ENCODE measurements at places on chromosomes 5 and 9.

DNA sequence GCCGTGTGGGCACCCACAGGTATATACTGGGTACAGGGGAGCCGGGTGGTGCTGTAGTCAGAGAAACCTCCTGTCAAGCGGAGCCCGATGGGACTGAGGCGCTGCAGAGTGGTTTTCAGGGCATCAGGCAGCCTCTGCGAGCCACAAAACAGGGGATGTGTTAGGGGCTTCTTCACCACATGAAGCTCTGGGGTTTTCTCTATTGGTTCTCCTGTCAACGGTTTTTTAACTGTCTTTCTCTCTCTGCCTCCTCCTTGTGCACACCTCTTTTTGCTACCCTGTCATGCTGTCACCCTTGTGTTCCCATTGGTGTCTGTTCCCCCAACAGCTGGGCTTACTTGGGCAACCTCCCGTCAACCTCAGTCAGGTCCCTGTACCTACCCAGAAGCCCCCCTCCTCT, 19.9 kb downstream of the RALGPS1 start:
- DNase-seq: no peak

GRCh38 chr5:39430461-39430860, 5.7 kb upstream of the DAB2 start:
- DNase-seq: no peak

DNA sequence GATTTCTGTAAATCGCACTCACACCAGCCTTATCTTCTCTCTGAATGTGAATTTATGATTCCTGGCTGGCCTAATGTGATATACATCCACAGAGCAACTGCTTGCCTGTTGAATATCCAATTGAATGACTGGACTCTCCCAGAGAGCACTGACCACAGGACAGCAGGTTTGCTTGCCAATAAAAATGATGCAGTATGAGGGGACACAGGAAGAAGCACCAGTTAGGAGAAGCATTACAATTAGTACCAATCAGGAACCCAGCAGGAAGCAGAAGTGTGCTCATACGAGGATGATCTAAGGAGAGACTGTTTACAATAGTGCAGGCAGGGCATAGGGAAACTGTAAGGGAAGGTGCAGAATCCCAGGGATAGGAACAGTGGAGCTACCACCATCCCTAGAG, 127.2 kb upstream of the ZNF366 start:
- peak; percentile 40 for DNase-seq

- peak; percentile 27 for DNase-seq
These were observed 157.5 kb upstream of the HAPLN1 start for GRCh38 chr5:83877911-83878706.

DNA sequence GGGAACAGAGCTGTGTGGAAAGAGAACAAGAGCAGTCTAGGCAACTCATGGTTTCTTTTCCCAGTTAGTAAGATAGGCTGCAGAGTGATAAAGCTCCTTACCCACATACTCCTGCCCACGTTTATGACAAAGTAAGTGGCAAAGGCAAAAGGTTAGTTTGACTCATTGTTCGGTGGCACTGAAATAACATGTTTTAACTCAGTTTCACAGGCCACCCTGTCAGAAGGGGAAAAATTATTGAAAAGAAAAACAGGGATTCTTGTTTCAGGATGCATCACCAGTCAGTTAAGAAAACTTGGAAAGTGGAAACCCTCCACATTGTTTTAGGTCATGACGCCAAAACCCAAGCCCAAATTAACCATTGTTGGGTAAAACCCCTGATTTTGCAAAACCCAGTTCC, 22.3 kb upstream of the DAB2 start:
- peak; percentile 72 for DNase-seq

- DNase-seq: peak; percentile 18
These were observed 38.9 kb upstream of the STX17 start for GRCh38 chr9:99867536-99867935.

DNA sequence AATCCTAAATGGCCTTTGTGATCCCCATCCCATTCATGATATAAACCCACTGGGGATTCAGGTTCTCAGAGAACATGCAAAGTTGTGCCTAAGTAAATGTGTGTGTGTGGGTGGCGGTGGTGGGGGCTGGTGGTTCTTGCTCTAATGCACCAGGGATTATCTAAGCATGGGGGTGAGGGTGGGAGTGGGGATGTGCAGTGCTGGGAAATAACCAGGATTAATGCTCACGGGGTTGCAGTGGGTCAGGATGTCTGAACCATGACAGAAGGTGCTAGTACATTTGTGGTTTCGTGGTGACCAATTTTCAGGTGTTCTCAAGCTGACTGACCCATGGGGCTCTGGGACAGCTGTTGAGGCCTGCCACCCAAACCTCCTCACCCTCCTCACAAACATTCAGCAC, 101.0 kb downstream of the ZNF608 start:
- no peak for DNase-seq

DNA sequence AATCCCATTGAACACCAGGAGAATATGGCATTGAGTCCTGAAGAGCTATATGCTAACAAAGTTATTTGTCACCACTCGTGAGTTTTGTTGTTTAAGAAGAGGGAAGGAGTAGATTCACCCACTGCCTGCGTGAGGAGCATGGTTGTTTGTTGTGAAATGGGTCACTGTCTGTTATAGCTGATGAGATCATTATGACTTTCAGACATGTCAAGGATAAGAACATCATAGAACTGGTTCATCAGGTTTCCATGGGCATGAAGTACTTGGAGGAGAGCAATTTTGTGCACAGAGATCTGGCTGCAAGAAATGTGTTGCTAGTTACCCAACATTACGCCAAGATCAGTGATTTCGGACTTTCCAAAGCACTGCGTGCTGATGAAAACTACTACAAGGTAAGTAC, 76.9 kb downstream of the SYK start:
- DNase-seq: no peak

DNA sequence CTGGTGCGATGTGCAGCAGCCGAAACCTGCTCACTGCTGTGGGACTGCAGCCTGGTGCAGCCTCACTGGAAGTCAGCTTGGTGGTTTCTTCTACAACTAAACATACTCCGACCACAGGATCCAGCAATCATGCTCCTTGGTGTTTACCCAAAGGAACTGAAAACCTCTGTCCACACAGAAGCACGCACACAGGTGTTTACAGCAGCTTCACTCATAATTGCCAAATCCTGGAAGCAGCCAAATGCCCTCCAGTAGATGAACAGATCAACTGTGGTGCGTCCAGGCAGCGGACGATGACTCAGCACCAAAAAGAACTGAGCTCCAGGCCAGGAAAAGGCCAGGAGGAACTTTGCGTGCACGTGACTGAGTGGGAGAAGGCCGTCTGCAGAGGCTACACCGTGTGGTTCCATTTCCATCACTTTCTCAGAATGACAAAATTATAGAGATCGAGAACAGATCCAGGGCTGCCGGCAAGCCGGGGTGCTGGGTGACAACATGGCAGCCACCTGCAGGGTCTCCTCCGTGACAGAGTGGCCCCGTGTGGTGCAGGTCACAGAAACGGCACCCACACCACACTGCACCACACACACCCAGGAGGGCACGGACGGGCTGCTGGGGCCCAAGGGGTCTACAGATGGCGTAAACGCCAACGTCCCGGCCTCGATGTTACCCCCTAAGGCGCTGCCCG, 23.1 kb upstream of the NSMF start:
- DNase-seq: peak; percentile 74

- peak; percentile 98 for DNase-seq
These were observed at the start of gene LOX for GRCh38 chr5:122078116-122079110. TSS of gene LOX (minus strand) at chr5:122078259. CDS start at chr5:122077985, 274 bp downstream.

DNA sequence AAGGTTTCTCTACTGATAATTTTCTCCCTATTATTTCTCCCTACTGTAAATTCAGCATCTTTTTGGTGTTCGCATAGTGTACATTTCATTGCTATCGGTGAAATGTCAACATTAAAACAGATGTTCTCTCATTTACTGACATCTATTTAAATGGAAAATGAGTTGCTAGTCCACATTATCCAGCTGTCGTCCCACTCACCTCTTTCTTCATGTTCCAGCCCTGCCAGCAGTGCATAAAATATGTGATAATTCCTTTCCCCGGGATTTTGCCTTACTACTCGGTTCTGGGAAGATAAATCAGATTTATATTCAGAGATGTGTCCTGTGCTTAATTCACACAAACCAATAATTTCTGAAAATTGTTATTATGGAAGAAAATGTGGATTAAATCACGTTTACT, 155.8 kb downstream of the MYO10 start:
- DNase-seq: no peak

- DNase-seq: no peak
These were observed 11.4 kb downstream of the ADGRV1 start for GRCh38 chr5:90570034-90570433.

GRCh38 chr5:168291964-168292785, 730 bp downstream of the WWC1 start:
- peak; percentile 37 for DNase-seq

GRCh38 chr5:9329125-9329524, 216.8 kb downstream of the SEMA5A start:
- DNase-seq: no peak

GRCh38 chr9:19660019-19660418, 128.8 kb downstream of the SLC24A2 start:
- DNase-seq: no peak

- DNase-seq: peak; percentile 38
These were observed 51.7 kb downstream of the IRF1 start for GRCh38 chr5:132438917-132439316.

DNA sequence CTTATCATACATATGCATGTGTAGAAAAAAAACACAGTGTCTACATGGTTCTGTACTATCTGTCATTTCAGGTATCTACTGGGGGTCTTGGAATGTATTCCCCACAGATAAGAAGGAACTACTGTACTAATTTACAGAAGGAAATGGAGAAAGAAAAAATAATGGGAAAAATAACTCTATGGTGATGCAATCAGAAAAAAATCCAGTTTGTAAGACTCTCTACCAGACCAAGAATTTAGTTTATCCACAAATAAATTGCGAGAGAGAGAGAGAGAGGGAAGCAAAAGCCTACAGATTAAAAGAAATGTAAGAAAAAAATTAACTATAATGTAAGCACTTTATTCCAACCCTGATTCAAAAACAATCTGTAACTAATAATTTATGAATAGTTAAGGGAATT, 708.6 kb upstream of the ZNF608 start:
- peak; percentile 9 for DNase-seq

DNA sequence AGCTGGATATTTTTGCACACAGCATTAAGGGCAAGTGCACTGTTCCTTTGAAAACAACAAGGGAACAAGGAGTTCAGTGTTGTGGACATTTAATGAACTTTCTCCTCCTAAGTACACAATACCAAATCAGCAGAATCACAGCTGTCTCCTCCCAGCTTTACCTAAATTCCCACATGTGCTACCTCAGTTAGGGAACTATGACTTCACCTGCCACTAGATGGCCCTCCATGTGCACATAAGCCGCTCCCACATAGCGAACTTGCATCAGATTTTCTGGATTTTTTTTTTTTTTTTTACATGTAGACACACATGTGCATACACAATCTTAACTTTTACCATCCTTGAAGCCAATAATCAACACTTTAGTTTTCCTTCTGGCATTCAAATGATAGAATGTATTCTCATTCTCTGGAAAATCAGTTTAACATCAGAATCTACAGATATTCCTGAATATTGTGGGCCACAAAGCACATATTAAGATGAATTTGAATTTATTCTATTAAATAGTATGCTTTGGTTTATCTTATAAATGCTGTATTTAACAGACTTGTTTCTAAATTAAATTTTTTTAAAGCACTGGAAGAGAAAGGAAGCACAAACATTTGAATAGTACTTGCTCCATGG, 123.6 kb downstream of the PALM2AKAP2 start:
- DNase-seq: peak; percentile 89

- DNase-seq: peak; percentile 76
These were observed 65.5 kb upstream of the HSPB3 start for GRCh38 chr5:54390015-54390414.

GRCh38 chr9:16335788-16336580, 534.5 kb downstream of the BNC2 start:
- peak; percentile 100 for DNase-seq

DNA sequence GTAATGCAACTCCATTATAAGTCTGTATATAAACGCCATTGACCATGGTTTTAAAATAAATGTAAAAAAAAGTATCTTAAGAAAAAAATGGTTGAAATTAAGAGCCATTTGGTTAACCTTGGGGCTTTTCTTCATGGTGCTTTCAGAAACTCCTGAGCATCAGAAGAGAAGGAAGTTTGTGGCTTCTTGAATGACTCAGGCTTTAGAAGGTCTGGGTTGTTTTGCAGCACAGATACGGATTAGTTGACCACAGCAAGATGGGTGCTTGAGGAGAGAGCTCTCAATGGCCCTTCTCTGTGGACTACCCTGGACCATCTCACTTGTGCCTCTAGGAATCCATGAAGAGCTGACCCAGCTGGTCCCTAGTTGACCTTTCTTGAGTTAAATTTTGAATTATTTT, 189.5 kb downstream of the TMEM38B start:
- no peak for DNase-seq

- DNase-seq: no peak
These were observed 4.4 kb downstream of the UGCG start for GRCh38 chr9:111900858-111901612.

GRCh38 chr5:100794844-100795243, 108.2 kb downstream of the ST8SIA4 start:
- no peak for DNase-seq

- no peak for DNase-seq
These were observed at the start of gene FOXI1 for GRCh38 chr5:170105642-170106611. TSS of gene FOXI1 (plus strand) at chr5:170105897. CDS start at chr5:170105958, 61 bp downstream.

DNA sequence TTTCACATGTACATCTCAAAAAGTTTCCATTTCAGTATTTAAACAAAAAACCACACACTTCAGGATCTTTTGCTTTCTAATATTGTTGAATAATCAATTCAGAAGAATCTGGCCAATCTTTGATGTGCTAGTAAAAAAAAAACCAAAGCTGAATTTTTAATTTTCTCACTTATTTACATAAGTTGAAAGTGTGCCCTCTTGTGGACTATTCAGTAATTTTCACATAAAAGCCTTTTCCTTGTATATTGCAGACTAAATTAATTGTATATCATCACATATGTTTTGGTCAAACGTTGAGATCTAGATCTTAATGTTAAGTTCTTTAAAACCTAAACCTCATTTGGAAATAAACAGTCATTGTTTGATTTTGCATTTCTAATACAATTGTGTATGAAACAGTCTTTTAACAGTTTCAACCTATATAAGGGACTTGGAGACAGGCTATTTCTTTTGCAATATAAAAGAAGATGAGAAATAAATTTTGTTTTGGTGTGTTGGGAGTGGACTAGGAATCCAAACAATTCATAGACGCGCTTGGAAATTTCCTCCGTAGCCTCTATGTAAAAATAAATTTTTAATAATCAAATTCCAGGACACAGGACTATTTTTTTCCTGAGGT, 68.1 kb downstream of the NIPBL start:
- DNase-seq: peak; percentile 71

- no peak for DNase-seq
These were observed 53.9 kb upstream of the IL17B start for GRCh38 chr5:149432911-149433401.

DNA sequence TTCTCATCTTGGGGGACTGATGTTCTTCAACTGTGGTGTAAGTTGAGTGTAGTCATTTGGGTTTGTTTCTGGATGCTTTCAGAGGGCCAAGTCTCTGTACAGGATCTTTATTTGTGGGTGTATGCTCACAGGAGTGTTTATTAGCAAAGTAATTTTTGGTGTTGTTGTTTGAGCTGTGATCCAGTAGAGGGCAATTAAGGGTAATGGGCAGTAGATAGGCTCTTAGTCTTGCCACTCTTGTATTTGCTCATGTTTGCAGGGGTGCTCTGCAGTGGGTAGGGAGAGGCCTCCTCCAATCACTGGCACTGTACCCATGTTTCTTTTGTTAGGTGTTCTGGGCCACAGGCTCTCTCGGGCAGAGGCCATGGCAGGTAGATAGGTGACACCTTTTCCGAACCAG, 45.9 kb upstream of the ITGA2 start:
- DNase-seq: peak; percentile 36

GRCh38 chr5:120037451-120037850, 408.1 kb downstream of the FAM170A start:
- no peak for DNase-seq

Measured in GM23248 (cell line).